ENCODE measurements at places on chromosomes 2 and 18.

DNA sequence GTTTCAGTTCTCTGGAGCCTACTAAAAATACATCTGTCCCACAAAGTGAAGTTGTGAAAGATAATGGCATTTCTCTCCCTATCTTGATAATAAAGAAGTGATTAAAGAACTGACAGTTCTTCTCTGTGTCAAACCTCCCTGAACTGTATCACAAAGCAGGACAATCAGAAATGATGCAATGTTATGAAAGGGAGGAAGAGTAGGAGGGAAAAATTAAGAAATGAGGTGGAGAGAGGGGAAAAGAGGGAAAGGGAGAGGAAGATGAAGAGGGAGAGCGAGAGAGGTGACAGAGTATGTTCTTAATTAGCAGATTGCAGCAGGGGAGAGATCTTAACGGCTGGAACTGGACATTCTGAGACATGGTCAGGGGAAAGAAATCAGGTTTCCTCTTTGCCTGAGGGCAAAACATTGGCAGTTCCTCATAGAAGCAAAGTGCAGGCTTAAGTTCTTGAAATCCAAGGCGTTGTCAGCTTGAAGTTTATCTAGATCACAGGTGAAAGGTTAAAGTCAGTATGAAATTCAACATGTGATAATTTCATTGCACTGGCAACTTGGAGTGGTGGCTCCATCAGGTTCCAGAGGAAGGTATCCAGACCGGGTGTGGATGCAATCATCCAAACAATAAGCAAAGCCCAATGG, 54.6 kb downstream of the RDH14 start:
- DNase-seq = no peak

GRCh38 chr2:119338272-119338671, 28.4 kb downstream of the C2orf76 start:
- DNase-seq = no peak

DNA sequence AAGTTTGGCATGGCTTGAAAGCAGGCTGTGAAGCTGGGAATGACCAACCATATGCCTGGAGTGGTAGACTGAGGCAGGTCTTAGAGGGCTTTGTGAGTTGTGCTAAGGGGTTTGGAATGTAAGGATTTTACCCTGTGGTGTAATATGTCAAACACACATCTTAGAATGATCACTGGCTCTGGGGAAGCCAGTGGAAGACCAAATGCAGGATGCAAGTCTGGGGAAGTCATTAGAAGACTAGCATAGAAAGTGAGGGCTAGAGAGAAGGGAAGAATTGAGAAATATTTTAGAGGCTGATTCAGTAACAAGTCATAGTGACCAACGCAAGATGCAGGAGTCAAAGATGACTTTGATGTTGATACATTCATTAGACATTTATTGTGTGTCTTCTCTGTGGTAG, 3.5 kb upstream of the FHOD3 start:
- DNase-seq = no peak

DNA sequence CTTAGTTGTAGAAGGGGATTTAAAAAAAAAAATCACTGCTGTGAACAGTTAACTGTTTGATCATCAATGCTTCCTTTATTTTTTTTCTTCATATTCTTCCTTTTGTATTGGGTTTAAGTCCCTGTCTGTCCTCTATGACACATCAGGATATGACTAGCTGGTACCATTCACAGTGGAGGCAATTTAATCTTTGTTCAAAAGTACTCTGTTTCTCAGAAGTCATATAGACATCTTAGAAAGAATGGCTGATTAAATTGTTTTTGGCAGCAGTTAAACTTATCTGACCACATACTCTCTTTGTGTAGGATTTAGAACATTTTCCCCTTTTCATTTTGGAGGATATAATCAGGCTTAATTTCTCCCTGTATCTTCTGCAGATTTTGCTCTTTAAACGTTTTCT, 807.8 kb upstream of the CDH2 start:
- no peak for DNase-seq

DNA sequence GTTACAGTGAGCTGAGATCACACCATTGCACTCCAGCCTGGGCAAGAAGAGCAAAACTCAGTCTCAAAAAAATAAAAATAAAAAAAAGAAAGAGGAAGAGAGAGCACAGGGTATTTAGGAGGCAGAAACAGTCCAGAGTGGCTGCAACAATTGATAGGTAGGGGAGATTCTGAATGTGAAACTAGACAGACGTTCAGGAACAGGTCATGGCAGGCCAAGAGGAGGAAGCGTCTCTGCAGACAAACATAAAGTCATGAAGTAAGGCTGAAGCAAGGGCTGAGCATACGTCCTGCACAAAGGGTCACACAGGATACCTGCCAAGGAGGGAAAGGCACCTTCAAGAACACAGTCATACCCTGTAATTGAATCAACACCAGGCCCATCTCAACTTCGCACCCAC, 64.1 kb upstream of the ZNF532 start:
- no peak for DNase-seq

GRCh38 chr2:236607471-236608187, 38.0 kb downstream of the ACKR3 start:
- DNase-seq = no peak

GRCh38 chr2:36988008-36988407, 21.7 kb upstream of the STRN start:
- DNase-seq = no peak

GRCh38 chr2:75592030-75592429, 31.3 kb upstream of the EVA1A start:
- DNase-seq = no peak

GRCh38 chr2:210541290-210541902, 15.0 kb upstream of the CPS1 start:
- DNase-seq = no peak

DNA sequence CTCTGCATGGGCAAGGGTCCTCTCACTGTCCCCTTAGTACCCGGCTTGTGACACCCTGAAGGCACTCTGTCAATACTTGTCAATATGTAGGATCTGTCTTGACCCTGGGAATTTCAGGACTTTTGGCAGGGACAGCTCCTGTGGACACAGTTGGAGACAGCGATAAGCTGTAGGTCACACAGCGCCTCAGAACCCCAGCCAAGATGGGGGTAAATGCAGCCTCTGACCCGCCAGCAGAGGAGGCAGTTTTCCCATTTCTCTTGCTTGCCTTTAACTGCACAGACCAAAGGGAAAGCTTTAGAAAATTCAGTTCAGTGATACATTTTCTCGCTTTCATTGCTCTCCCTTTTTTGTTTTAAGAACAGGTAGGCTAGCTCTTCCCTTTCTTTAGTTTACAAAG, 54.8 kb upstream of the KLHL29 start:
- DNase-seq = no peak

DNA sequence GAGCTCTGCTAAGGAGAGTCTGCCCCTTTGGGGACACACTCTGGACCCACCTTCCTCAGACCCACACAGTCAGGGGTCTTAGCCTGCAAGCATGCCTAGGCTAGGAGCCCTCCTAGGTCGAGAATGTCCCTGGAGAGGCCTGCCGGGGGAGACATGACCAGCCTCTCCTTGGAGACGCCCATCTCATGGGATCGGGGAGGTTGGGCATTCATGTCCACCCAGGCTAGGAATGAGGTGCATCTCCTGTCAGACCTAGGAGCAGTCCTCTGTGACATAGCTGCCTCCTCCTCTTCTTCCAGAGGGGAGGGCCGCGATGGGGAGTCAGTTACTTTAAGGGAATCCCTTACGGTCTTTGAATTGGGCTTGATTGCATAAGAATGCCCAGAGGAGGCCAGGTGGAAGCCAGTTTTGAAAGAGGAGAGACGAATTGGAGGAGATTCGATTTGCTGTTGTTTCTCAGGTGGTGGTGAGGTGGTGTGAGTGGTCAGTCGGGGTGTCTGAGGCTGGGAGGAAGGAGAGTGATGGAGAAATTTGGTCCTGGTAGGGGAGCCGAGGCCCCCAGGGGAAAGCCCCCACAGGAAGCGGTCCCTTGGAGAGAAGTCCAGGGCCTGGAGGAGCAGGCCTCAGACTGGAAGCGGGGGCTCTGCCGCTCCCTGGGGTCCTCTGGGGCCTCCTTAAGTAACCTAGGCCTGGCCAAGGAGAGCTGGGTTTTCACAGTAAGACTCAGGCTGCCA, 241.3 kb downstream of the DYSF start:
- DNase-seq = no peak

GRCh38 chr2:224147174-224147573, 108.1 kb upstream of the SERPINE2 start:
- no peak for DNase-seq

GRCh38 chr2:240987588-240987987, 10.8 kb upstream of the SNED1 start:
- DNase-seq = no peak

- DNase-seq = no peak
Observed at GRCh38 chr2:173058097-173058496, 17.5 kb upstream of the MAP3K20 start.

GRCh38 chr2:239611222-239611795, 210.5 kb upstream of the HDAC4 start:
- no peak for DNase-seq

DNA sequence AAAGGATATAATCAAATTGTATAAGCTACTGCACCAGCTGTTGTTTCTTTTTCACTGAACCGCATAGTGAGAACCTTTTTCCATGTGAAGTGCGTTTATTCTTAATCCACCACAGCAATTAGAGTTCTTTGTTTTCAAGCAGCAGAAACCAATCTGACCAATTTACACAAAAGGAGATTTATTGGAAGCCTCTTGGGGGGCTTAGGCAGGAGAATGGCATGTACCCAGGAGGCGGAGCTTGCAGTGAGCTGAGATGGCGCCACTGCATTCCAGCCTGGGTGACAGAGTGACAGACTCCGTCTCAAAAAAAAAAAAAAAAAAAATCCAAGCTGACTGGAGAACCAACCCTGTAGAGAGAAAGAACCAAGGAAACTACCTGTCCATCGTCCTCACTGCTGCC, 10.0 kb downstream of the ADNP2 start:
- no peak for DNase-seq

DNA sequence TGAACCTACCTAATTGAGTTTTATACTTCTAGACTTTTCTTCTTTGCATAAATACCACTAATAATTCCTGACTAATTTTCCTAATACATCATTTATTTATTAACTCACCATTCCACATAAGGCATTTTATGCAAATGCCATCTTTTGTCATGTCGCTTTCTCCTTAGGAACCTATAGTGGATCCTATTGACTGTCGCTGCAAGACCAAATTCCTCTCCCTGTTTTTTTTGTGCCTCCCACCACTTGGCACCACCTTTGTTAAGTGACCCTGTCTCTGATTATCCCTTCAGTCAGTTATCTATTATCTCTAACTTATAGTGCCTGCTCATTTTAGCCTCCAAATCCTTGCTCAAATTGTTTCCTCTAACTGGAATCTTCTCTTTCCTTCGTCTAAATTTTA, 19.5 kb downstream of the UNC80 start:
- DNase-seq = no peak

DNA sequence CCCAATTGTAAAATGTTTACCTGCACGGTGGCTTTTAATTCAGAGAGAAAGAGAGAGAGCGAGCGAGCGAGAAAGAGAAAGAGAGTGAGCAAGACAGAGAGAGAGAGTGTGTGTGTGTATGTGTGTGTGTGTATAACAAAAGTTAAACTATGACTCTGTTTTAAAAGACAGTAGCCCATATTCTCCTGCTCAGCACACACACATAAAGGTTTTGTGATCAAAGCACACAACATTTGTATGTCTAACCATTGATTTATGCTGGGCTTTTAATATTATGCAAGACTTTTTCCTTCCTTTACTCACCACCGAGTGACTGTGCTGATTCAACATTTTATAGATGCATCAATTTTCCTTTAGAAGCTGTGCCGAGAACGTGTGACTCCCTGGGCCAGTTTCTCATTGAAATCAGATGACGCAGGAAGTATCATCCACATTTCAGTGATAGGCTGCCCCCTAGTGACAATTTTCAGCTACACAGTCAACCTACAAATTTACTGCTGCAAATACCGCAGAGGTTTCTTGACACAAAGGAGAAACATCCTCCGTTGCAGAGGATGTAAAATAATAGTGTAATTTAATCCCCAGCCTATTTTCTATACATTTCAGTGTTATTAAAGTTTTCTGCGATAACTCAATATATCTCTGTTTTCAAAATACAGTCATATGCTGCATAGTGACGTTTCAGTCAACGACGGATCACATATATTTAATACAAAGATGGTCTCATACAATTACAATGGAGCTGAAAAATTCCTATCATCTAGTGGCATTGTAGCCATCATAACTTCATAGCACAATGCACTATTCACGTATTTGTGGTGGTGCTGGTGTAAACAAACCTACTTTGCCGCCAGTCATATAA, 165.9 kb upstream of the TANK start:
- peak; percentile 48 for DNase-seq

GRCh38 chr2:43898838-43899346, 60.1 kb downstream of the ABCG8 start:
- no peak for DNase-seq

DNA sequence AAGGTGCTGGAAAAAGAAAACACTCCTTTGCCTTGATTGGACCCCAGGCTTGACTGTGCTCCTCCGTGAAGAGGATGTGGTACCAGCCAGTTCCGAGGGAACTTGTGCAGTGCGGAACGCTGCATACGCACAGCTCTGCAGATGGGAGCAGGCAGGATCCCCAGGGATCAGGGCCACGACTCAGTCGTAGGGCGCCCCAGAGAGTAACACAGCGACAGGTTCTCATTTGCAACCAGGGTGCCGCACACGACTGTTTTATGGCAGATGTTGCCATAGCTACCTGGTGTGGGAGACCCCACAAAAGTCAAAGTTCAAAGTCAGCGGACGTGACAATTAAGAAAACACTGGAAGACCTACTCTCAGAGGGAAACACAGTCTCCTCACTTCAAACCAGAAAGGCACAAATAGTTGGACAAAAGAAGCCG, 779 bp downstream of the MALL start:
- DNase-seq = no peak

- DNase-seq = no peak
Observed at GRCh38 chr2:82289446-82289845, 1984.9 kb upstream of the LRRTM1 start.

DNA sequence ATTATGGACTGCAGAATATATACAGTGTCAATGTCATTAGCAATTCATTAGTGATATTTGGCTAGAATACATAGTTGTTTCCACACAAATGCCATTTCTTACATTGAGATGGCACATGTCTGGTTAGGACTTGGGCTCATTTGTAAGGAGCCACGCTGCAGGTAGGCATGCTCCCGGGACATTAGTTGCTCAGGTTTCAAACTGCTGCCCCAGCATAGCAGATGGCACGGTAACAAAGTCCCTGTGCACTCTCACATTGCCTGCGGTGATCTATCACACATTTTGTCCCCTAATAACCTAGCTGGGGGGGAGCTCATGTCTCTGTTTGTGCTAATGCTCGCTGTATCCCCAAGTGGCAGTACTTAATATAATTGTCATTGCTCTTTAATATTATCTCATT, 185.1 kb downstream of the NEDD4L start:
- DNase-seq = no peak

All from activated CD4-positive, alpha-beta T cell treated with anti-CD3 and anti-CD28 coated beads, Interleukin-2, amount 50 U/mL, for 48 hours (primary cell).